GM04504 (cell line): ENCODE measurements at places on chromosomes 6 and 20.

GRCh38 chr6:166949528-166950442 lies 6.6 kb downstream of the RNASET2 start:
- no peak for DNase-seq

DNA sequence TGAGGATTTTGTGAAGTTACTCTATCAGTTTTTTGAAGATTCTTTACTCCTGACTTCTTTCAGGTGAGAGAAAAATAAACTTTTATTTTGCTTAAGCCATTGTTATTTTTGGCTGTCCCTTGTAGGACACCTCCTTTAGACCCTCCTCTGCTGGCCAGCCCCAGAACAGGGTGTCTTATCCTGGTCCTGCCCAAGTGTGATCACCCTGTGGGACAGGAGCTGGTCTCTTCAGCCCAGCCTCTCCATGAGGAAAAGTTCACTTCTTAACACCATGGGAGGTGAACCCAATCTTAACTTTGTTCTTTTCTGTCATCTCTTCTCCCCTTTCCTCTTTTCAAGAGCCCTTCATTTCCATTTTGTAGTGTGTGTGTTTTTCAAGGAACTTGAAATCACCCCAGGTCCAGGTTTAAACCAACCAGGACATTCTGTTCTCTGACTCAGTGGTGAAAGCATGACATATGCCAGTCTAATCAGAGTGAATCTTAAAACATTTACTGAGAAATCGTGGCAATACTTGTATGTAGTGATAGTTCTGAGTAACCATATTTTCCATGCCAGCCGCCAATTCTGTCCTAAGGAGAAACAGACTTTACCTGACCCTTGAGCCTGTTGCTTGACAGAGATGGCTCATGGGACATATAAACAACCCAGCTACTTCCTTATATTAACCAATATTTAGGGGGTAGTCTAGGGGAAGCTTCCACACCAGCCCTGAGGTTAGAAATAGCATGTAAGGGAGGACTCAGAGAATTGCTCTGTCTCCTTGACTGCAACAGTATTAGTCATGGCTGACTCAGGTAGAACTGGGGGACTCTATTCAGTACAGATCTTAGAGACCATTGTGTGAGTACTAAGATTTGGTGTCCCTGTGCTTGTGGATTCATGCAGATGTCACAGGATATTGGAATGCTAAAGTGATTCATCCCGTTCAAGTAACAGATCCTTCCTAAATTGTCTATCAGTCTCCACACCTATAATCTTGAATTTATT lies 48.8 kb downstream of the FLRT3 start:
- peak; percentile 7 for DNase-seq

- no peak for DNase-seq
Measured at GRCh38 chr6:24988562-24988961, 52.8 kb upstream of the RIPOR2 start.

- DNase-seq = no peak
Measured at GRCh38 chr6:401239-401993, 9.9 kb downstream of the IRF4 start.

DNA sequence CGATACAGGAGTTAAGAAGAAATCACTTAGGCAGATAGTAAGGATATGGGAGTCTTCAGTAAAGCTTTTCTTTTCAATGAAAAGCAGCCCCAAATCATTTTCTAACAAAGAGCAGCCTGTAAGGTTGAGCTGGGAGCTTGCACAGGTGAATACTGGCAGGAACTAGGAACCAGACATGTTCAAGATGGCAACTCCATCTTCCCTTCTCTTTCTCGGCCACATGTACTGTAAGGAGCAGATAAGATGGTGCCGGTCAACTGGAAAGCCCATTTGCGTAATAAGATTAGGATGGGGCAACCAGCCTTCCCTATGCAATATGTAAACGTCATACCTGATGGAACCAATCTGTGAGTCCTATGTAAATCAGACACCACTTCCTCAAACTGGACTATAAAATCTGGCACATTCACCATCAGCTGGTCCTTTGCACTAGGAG lies 46.2 kb upstream of the RNGTT start:
- no peak for DNase-seq

DNA sequence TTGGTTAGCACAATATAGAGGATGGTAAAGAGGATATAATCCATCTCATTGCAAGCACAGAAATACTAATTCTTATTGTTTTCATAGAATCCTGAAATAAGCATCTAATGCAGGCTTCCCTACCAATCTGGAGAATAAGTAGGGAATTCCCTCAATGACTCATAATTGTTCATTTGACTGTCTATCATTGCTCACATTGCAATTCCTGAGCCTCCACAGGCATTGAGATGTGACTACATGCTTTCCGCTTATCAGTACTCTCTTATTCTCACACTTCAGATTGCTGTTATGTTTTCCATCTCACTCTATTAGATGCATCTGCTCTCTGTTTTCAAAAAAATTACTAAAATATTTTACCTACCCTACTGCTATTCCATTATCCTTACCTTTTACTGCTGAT lies 216.2 kb upstream of the PRSS16 start:
- DNase-seq = no peak

- DNase-seq = no peak
Measured at GRCh38 chr6:136551103-136551502, 881 bp upstream of the MAP7 start.

- DNase-seq = no peak
Measured at GRCh38 chr6:142300302-142300701, 1.5 kb upstream of the ADGRG6 start.

- DNase-seq = no peak
Measured at GRCh38 chr6:38164131-38164481, 344.6 kb downstream of the ZFAND3 start.

DNA sequence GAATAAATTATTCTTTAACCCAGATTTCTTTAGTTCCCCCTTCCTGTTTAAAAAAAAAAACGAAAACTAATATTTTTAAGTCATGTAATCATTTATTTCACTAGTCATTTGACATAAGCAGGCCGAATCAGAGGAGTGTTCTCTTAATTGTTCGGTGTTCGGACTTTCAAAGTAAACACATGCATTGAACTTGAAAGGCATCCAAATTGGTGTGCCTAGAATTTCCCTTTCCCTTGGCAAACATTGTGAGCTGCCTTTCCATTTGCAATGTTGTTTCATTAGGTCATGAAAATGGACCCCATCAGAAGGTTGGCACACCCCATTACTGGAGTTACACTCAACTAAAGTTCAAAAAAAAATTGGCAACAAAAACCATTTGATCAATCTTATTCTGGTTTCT lies 283.0 kb upstream of the MARCKS start:
- DNase-seq = no peak

DNA sequence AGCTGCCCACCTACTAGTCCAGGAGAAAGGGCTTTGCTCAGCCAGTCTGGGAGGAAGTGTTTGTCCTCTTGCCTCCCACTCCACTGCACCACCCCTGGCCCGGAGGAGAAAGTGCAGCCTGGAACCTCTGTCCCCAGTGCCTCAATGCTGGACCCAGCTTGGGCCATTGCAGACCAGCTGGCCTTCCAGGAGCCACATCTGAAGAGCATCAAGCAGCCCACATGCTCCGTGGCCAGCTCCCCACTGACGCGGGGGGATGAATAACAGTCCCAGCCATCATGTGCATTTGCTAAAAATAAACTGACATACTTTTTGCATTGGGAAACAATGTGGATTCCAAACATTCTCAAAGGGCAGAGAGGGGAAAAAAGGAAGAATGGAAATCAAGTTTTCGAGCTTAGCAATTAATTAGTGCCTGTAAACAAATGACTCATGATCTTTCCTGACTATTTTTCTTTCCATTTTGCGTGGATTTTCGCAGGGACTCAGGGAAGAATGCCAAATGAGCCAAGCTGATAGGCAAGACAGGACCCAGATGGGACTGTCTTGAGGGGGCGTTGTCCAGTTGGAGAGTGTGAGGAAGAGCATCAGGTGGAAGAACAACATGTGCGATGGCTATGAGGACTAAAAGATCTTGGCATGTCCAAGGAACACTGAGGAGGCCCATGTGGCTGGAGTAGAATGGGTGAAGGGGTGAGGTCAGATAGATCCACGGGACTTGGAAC lies 34.1 kb downstream of the CEBPB start:
- DNase-seq = peak; percentile 95

DNA sequence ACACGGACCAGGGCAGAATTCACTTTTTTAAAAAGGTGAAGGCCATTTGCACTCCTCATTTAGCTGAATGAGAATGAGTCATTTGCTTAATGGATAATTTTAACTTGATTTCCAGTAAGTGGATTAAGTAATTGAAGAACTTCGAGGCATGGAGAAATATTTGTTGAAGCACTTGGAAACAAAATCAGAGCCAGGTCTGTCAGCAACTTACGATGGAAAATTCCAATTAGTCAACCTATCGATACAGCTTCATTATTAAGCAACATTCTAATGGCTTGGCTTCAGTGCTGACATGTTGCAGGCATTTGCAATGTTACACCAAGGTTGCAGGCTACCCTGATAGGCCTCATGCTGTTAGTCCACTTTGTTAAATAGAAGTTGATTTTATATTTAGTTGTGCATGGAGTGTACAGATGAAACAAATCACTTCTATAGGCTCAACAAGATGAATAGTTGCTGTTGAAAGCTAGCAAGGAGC lies 423.5 kb upstream of the SLC35B3 start:
- DNase-seq = no peak

DNA sequence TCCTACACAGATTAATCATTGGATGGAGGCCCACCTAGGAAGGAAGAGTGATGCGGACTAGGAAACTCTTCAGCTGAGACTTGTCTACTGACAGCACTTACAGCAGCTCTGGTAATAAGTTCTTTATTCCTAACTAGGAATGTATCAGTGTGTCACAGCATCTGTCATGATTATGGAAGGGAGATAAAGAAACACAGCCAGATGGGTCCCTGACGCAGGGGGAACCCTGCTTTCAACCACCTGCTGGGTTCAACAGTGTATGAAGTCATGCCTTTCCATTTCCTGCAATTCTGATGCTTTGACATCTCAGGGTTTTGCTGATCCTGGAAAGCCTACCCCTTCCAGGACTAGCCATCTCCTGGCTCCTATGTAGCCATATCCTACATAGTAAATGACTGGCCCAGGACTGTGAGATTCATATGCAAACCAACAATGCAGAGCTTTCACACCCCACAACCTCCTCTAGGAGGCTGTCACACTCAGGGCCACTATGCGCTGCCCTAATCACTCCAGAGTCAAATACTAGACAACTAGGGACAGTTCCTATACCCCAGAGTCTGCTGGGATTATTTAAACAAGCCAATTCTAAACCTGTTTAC lies 29.0 kb upstream of the MANEA start:
- DNase-seq = no peak
